ENCODE measurements at places on chromosomes 1 and 21. TPM values are rescaled to one million over a fixed set of nuclear protein-coding genes. Genes with fewer than 3 reads are reported as not detected.

Gene CNKSR1
- total RNA-seq: 0.63 TPM

Gene KISS1
- 0.63 TPM for total RNA-seq

Gene ZCCHC17
- 5.2 TPM for total RNA-seq

Gene PPM1J
- 0.33 TPM for total RNA-seq

Gene PRELP
- 6.4 TPM for total RNA-seq

Gene LY9
- 0.18 TPM for total RNA-seq

All from left lobe of liver (tissue), 2 donors.